ENCODE measurements at places on chromosomes 2 and 18.

DNA sequence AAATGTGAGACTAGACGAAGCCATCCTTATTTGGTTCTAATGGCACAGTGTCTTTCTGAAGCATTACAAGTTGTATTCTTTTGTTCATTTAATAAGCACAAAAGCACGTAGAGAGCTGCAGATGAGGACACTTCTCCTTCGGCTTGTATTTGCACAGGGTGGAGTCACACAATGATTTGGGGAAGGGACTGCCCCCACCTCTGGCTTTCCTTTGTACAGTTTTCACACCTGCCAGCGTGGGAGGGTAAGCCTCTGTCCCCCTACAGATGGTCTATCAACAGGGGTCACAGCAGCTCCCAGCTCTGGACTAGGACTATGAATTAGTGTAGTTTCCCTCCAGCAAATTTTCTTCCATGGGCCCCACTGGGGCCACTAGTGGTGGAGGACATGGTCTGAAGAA is 108.2 kb upstream of the KLHL14 start:
- DNase-seq, result no peak

DNA sequence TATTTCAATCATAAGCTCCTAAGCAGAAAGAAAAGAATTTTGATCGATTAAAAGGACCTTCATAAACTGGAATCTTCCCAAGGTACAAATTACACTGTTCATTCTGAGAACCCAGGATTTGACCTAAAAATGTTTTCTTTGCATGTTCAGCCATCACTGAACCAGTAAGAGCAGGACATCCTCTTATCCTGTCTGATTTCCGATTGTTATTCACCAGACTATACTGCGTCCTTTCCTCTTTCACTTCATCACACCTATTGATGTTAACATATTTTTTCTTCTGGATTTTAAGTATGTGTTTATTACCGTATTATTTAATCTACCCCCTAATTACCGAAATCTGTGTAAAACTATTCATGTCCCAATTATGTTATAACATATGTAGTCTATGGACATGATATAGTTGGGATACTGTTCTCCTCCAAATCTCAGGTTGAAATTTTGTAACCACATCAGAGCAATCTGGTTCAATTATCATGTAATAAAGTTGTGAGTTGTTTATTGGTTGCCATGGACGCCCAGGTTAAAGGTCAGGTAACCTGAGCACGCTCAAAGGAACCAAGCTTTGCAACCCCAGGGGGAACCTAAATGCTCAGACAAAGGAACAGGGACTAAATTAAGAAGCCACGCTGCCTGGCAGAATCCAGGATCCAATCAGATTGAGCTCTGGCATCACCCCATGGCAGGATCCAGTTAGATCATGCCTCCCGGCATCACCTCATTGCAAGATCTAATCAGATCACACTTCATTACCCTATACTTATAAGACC is 11.6 kb upstream of the TBC1D8 start:
- DNase-seq, result no peak

- peak; percentile 2 for DNase-seq
These were observed 126.3 kb downstream of the IRS1 start for GRCh38 chr2:226673314-226673723.

DNA sequence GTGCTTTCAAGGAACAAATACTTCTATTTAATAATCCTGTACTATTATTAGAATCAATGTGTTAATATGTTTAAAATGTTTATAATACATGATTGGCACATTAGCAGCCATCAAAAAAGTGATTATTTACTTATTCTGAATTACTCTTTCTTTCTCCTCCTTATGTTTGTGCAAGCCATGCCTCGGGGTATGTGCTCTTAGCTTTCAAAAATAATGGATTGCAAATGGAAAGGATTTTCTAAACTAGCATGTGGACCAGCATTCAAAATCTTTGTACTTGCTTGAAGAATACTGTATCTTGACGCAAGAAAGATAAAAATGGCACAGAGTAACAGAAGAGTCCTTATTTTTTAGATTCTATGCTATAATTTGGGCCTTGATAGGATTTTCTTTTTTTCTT is 156.5 kb downstream of the CDH7 start:
- no peak for DNase-seq

- DNase-seq, result no peak
These were observed 63.5 kb downstream of the DNER start for GRCh38 chr2:229650901-229651300.

DNA sequence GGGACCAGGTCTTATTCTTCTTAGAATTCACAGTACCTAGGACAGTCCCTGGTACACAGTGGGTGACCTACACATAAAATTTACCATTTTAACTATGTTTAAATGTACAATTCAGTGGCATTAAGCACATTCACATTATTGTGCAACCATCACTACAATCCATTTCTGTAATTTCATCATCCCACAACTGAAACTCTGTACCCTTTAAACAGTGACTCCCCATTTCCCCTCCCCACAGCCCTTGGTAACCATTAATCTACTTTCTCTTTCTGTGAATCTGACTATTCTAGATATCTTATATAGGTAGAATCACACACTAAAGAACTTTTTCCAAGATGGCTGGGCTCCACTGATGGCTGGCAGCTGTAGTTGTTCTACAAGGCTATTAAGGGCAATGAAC is 41.6 kb downstream of the GFPT1 start:
- no peak for DNase-seq

- DNase-seq, result no peak
These were observed 118.2 kb upstream of the IL1R2 start for GRCh38 chr2:101873543-101873942.

GRCh38 chr2:10240161-10240681 is 62.5 kb upstream of the HPCAL1 start:
- DNase-seq, result no peak

- DNase-seq, result peak; percentile 26
These were observed 114.1 kb downstream of the NDUFA10 start for GRCh38 chr2:239910851-239911640.

GRCh38 chr2:229818230-229818629 is 103.6 kb downstream of the TRIP12 start:
- DNase-seq, result no peak

- no peak for DNase-seq
These were observed 6.4 kb upstream of the PTPN4 start for GRCh38 chr2:119753041-119753929.

DNA sequence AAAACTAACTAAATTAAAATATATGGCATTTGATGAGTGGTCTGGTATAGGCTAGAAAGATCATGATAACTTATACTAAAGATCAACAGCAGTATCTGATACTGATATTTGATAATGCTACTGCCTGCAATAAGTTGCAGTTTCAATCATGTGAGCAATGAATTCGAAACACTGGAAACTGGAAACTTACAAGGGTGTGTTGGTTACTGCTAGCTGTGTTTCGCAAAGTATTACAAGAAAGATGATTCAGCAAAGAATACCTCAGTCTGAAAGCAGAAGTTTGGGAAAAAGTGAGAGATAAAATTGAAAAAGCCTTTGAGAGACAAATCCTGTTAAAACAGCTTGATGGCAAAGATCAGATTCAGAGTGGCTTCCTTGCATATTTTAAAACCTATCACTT is 294.5 kb downstream of the CCDC178 start:
- DNase-seq, result no peak

DNA sequence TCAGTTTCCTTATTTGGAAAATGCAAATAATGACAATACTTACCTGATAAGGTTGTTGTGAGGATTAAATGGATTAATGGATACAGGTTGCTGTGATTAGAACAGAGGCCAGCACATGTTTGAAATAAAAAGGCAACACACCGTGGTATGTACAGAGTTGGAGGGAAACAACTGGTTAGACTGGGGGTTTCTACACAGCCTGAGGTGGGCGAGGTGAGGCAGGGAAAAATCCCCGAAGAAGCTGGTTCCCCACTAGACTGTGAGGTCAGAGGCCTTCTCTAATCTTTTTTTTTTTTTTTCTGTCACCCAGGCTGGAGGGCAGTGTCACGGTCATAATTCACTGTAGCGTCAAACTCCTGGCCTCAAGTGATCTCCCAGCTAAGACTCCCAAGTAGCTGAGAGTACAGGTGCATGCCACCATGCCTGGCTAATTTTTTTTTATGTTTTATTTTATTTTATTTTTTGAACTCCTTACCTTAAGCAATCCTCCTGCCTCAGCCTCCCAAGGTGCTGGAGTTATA is 1.2 kb upstream of the E2F6 start:
- no peak for DNase-seq

DNA sequence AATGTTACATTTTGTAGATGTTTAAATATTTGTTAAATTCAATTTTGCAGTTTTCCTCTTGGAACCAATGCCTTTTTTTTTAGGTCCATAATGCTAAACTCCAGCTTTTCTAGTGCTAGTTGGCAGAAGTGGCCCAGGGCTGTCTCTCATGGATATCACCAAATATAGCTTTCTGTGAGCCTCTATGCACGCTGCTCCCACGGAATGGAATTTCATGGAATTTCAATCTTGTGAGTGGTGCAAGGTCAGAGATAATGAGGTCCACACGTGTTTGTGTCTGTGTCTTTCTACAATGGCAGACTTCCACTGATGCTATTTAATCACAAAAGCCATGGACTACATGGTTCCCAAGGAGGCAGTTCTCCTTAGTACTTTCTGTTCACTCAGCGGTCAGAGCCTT is 191.5 kb upstream of the PARD3B start:
- no peak for DNase-seq

DNA sequence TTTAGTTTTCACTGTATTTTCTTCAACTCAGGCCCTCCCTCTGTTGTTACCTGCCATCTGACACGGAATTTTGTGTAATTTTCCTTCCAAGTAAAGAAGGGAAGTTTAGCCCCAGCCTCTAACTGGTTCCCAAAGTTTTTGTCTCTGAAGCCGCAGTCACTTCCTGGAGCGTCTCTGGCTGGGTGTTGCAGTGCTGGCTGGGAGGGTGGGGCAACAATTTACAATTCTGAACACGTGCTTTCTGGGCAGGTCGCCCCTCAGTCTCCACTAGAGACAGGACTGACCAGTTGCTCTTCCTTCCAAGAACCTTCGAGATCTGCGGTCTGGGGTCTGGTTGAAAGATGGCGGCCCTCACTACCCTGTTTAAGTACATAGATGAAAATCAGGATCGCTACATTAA is 3.5 kb downstream of the CNDP2 start:
- peak; percentile 56 for DNase-seq

GRCh38 chr2:230347659-230348305 is 20.8 kb downstream of the SP140L start:
- peak; percentile 56 for DNase-seq

GRCh38 chr2:99961196-99961913 is 181.0 kb downstream of the AFF3 start:
- no peak for DNase-seq

DNA sequence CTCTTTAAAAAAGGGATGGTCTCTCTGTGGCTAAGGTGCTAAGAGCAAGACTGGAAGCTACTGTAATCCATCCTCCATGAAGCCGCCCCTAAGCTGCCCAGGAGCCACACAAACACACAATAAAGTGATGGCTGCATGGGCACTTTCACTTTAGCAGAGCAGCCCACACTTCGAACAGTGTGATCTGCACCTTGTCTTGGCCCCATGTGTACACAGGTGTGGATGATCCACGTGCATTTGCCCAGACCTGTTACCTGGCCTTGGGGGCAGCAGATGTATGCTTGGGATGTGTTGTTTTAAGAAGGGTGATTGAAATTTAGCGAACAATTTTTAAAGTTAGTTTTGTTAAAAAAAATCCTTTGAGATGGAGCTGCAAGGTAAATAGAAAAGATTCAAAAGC is 39.9 kb downstream of the TMEM178A start:
- DNase-seq, result no peak

GRCh38 chr18:49098386-49098785 is 147.6 kb upstream of the SMAD7 start:
- no peak for DNase-seq

- DNase-seq, result no peak
These were observed 27.5 kb downstream of the TGFA start for GRCh38 chr2:70526126-70526525.

DNA sequence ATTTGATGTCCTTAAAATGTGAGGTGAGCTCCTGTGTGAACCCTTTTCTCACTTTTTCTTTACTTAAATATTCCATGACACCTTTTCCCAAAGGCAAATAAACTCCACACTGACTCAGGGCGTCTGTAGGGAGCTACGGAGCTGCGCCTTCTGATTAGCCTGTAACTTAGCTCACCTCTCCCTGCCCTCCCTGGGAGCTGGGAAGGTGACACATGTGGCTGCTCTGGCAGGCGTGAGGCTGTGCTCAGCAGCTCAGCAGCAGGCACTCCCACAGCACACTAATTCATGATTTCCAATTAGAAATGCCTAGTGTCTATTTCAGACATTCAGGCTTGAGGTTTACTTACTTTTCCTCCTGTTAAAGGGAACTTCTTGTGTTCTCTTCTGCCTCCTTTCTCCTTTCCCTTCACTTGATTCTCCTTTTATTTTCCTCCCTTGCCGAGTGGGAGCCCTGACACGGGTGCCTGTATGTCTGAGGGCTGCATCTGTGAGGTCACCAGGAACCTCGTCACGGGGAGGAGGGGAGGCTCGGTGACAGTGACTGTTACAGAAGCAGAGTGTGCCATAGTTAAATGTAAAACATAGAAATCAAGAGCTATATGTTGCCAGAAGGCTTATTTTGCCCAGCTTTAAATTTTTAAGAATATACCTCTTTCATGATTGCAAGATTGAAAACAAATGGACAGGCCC is 437.1 kb downstream of the DCDC2C start:
- DNase-seq, result no peak

- DNase-seq, result no peak
These were observed 26.8 kb downstream of the MOGAT1 start for GRCh38 chr2:222698276-222698675.

- DNase-seq, result no peak
These were observed 186.6 kb downstream of the MTX2 start for GRCh38 chr2:176455816-176456291.

GRCh38 chr18:57841568-57841967 is 38.5 kb upstream of the ATP8B1 start:
- DNase-seq, result no peak

- DNase-seq, result peak; percentile 46
These were observed 7.1 kb upstream of the KLF11 start for GRCh38 chr2:10036095-10036884.

DNA sequence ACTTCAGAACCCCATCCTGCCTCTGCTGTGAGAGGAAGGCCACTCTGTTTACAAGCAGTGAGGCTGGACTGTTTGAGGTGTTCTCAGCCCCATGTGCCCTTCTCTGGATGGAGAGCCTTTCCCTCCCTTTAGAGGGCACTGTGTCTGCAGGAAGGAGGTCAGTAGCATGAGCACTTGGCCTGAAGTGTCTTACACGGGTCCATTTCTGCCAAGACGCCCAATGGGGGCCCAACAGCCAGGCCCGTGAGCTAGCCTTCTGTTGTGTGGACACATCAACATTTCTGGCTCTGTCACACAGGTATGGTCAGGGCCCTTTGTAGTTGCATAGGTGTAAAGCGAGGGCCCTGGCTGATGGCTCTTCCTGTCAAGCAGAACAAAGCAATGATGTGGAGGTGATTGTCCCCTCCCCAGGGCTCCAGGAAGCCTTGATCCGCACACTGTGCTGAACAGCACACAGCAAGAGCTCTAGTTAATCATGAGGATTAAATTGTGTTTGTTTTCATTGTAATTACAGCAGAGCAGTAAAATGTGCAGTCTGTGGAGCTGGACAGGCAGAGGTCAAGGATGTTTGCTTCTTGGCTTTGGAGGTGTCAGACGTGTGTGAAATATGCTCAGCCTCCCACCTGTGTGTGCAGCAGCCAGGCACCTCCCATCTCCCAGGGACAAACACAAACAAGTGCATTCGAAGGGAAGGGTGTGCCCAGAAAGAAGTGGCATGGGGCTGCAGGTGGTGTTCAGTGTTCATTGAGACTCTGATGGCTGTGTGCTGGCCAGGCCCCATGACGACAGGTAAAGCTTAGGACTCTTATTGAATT is 132.1 kb downstream of the SH3RF3 start:
- no peak for DNase-seq
